ENCODE measurements at places on chromosomes 7 and 10. TPM values are rescaled to one million over a fixed set of nuclear protein-coding genes. Genes with fewer than 3 reads are reported as not detected.
A peak's percentile ranks its signal among the peaks of the same experiment; 100 is the strongest.

DNA sequence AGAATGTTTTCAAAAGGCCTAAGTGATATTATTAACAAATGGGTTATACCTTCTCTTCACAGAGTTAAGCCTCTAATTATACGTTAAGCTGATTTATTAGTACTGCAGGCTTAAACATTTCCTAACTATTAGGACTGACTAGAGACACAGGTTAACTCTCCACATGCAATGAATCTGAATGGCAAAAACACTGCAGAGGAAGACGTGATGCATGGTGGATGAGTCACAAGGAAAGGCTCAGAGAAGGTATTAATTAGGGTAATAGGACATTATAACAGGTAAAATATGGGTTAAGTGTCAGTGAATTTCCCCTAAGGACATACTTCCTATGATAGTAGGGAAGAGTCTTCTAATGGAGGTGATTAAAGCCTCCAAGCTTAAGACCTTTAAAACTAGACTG is 24.7 kb upstream of the SEM1 start:
- no peak for DNase-seq

- DNase-seq, result no peak
Measured at GRCh38 chr7:106215868-106216516, 68.8 kb downstream of the NAMPT start.

The SIRT1 gene
- 42.5 TPM for total RNA-seq

The DNAH11 gene
- 0.02 TPM for total RNA-seq

The CPA1 gene
- total RNA-seq, result not detected

The SORCS1 gene
- not detected for total RNA-seq

- DNase-seq, result no peak
Measured at GRCh38 chr7:7369134-7369533, 166.5 kb downstream of the COL28A1 start.

GRCh38 chr7:39745320-39745719 is 121.9 kb downstream of the RALA start:
- no peak for DNase-seq

GRCh38 chr7:127585044-127585953 is at the start of gene GCC1:
GCC1 (minus strand) TSS chr7:127585596; CDS start chr7:127585182, 414 bp downstream.
- peak; percentile 94 for DNase-seq

DNA sequence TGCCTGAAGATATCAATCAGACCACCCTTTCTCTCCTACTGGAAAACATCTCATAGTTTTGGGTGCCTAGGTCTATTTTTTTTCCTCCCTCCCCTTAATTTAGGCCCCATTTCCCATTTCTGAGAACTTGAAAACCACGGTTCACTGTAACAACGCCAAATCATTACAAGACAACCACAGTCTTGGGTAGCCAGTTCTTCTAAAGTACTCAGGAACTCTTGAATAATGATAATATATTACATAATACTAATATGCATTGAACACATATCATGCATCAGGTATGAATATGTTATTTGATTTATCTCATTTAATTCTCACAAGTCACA is 185.1 kb upstream of the ADO start:
- DNase-seq, result no peak

DNA sequence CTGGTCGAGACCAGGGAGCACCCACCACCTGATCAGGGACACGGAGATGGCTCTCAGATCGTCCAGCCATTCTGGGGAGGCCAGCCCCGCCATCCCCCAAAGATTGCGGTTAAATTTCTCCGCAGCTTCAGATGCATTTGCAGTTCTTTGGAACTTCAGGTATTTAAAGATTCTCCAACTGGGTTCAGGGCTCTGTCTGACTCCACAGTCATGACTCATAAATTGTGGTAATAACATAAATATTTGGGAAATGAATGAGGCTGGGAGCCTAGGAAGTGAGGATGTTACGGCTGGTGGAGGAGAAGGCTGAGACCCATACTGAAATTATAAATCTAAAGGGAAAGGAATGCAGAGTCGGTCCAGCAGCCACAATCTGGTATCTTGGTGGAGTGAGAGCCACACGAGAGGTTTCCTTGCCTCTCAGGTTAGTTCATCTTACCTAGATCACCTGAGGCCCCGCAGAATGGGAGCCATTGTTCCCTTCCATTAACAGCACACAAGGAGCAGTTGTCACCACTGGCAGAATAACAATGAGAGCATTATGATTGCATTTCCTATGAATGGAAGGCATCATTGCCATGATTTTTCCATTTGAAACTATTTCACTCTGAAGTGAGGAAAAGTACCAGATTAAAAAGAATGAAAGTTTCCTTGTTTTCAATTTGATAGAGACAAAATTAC is 26.7 kb upstream of the DNAJB6 start:
- no peak for DNase-seq

The SH2D4B gene
- 0.18 TPM for total RNA-seq

The MAGI2 gene
- total RNA-seq, result 0.31 TPM

The SPOCK2 gene
- 136 TPM for total RNA-seq

The YKT6 gene
- total RNA-seq, result 74.9 TPM

Measured in activated naive CD8-positive, alpha-beta T cell treated with anti-CD3 and anti-CD28 coated beads for 36 hours (primary cell).